DND-41 (cell line): ENCODE measurements at places on chromosomes 5 and 9.

DNA sequence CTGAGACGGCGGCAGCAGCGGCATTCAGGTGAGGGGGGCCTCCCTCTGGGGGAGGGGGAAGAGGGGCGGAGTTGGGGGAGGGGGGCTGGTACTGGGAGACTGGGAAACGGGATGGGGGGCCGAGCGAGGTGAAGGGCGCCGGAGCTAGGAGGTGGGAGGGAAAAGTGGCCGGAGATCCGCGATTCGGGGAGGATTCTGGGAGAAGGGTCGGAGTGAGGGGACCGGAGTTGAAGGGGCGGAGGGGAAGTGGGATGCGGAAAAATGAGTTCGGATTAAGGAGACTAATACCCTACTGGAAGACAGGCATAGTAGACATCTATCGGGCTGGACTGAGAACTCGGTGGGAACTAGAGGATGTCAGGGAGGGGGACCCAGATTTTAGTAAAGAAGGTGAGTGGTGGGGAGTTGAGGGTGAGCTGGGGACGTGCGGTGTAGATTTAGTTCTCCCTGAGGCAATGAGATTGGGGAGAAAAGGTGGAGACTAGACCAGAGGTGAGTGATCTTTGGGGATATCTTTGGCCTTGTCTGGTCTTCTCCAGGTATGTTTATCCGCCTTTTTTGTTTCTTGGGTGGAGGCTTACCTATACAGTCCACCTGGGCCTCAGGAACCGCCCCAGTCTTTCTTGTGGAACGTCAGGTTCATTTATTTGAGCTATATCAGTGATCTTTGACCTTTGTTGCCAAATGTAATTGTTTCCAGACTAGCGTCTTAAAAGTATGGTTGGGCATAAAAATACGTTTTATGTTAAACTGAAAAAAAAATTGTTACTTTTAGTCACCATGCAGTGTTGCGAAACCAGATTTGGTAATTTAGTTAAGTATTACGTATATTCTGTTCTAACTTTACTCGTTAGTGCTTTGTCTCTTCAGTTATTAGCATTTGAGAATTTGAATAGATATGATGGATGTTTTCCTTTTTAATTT is 632 bp downstream of the UBAP1 start:
- no peak for DNase-seq

- no peak for DNase-seq
These were observed 97.6 kb downstream of the ARSB start for GRCh38 chr5:78887384-78888118.

DNA sequence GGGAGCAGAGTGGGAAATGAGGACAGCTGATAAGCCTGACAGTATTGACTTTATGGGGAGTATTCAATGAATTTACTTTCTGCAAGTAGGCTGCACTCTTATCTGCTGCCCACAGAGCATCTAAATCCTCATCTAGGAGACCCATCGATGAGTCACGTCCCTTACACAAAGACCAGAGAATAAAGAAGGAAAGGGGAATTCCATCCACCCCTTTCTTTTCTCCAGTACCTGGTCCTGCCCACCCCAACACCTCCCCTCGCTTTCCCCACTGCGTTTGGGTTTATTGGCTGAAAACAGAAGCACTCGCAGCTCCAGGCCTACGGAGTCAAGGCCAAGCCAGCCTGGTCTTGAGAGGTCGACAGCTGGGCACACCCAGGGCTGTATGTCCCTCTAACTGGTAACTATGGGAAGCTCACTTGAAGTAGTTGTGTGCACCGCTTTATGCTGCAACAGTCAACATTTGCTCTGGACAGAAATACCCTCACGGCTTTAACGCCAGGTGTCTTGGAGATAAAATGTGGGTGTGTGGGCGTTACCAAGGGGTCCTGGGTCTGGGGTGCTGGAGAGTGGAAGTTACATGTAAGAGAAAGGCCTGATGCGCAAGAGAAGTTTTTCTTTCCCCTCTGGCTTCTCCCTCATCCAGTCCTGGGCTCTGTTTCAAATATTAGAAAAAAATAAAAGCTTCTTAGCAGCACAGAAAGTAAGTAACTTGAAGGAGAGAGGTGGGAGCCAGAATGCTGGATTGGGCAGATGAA is 14.5 kb upstream of the TAL2 start:
- no peak for DNase-seq

GRCh38 chr5:55188656-55189540 is 15.9 kb upstream of the CDC20B start:
- DNase-seq, result no peak

GRCh38 chr5:72702881-72703434 is 113.5 kb upstream of the TNPO1 start:
- DNase-seq, result no peak
